ENCODE measurements at places on chromosomes 12 and 14. TPM values are rescaled to one million over a fixed set of nuclear protein-coding genes. Genes with fewer than 3 reads are reported as not detected.

DAO gene
- not detected for total RNA-seq

AMDHD1 gene
- total RNA-seq: 0.49 TPM

MUCL1 gene
- total RNA-seq: not detected

ZNF664 gene
- total RNA-seq: 86.6 TPM

APOF gene
- not detected for total RNA-seq

LTB4R2 gene
- total RNA-seq: 0.57 TPM

ANO2 gene
- 19.5 TPM for total RNA-seq

ZC2HC1C gene
- 11.4 TPM for total RNA-seq

RNASE7 gene
- not detected for total RNA-seq

POTEG gene
- total RNA-seq: not detected

ADGRD1 gene
- 89.1 TPM for total RNA-seq

DNA sequence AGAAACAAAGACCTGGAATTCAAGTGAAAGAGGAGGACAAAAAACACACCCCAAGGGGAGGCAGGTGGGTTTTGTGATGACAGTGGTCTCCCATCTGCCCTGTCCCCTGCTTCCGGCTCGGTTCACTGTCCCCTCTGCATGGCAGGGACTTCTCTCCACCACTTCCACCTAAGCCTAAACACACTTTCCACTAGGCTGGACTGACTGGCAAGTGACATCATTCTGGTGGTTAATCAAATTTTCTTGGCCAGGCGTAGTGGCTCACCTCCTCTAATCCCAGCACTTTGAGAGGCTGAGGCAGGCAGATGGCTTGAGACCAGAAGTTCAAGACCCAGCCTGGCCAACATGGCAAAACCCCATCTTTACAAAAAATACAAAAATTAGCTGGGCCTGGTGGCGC, 11.9 kb downstream of the PLEKHG6 start:
- no peak for DNase-seq

- no peak for DNase-seq
Measured at GRCh38 chr14:86462193-86462753, 932.3 kb downstream of the FLRT2 start.

GRCh38 chr12:6253278-6253677, 53.1 kb downstream of the CD9 start:
- DNase-seq: no peak

DNA sequence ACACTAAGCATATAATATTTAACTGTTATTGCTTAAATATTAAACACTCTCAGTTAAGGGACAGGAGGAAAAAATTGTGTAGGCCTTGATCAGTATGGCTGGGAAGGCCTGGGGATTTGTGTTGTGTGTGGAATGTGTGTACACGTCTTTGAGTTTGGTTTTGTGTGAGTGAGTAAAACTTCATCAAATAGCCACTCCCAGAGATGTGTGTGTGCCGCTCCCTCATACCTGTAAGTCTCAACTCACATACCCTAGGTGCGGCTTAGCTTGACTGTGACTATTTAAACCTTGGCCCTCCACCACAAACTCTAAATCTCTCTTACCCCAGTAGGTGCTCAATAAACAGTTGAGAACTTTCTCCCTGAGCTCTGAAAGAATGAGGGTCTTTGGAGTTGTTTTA, 64.3 kb downstream of the FLRT2 start:
- no peak for DNase-seq

- DNase-seq: no peak
Measured at GRCh38 chr12:25495331-25496097, 57.6 kb downstream of the LMNTD1 start.

- no peak for DNase-seq
Measured at GRCh38 chr14:91284791-91285548, 40.5 kb upstream of the GPR68 start.

GRCh38 chr14:76346391-76347160, 29.4 kb upstream of the ESRRB start:
- no peak for DNase-seq

DNA sequence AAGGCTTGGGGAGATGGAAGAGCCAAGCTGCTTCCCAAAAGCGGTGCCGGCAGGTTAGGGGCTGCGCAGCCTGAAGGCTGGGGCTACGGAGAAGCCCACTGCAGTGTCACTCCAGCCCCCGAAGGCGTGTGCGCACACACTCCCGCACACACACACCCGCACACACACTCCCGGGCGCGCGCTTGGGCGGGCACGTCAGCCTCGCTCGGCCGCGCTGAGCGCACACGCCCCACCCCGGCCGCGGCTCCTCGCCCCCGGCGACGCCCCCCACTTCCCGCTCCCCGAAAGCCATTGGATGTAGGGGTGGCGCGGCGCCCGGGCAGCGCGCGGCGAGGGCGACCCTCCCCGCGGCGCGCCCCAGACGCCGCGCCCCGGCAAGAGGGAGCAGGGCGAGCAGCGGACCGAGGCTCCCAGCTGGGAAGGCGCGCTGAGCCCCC, at the start of gene KCNK10:
TSS of gene KCNK10 (minus strand) at position 184 of the 437 bp plus-strand sequence. CDS start 471 bp downstream, outside the sequence.
- DNase-seq: no peak

DNA sequence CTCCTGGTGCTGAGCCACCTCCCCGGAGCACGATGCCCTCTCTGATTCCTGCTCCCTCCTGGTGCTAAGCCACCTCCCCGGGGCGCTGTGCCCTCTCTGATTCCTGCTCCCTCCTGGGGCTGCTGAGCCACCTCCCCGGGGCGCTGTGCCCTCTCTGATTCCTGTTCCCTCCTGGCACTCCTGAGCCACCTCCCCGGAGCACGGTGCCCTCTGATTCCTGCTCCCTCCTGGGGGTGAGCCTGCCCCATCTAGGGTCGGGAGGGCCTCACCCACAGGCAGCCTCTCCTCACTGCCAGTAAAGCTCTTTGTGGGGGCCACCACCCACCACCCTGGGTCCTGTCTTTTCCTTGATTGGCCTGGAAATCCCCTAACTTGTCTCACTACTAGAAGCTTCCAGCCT, 327.6 kb upstream of the SFSWAP start:
- no peak for DNase-seq

DNA sequence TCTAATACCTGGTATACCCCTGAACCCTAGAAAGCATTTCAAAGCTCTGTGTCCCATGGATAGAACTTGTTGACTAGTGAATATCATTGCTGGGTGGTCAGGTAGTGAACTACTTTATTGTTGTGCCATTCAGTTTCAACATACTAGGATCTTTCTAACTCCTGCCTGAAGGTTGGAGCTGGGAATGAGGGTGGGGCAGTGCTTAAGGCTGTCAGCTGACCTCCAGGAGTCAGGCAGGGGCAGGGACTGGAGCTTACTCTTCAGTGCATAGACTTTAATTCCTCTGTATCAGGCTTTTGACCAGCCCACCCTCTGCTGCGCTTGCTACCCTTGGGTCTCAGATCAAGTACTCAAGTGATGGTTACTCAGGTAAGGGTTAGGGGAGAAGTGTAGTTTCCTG, 102.6 kb upstream of the RFX4 start:
- no peak for DNase-seq

DNA sequence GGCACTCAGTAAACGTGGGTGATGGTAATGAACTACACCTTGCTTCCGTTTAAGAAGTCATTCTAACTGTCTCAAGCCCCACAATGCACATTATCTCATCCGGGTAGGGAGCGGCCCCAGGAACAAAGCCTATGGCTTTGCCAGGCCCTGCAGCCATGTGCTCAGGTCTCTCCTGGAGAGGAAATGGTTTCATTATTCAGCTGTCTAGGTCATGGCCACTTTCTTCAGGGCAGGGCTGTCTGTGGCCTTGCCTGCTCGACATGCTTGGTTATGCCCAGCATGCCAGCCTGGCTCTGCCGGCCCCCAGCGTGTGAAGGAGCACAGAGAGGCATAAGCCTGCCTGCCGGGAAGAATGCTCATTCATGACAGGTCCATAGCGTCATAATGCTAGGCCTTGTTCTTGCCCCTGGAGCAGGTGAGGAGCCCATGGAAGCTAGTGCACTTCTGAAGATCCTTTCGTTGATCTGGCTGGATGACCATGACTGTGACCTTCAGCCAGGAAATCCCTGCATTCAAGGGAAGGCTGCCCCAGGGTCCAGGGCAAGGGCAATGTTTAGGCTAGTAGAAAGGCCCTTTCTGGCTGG, 26.3 kb upstream of the FOS start:
- DNase-seq: no peak

GRCh38 chr12:56119361-56119796, 1.3 kb downstream of the ZC3H10 start:
- no peak for DNase-seq

DNA sequence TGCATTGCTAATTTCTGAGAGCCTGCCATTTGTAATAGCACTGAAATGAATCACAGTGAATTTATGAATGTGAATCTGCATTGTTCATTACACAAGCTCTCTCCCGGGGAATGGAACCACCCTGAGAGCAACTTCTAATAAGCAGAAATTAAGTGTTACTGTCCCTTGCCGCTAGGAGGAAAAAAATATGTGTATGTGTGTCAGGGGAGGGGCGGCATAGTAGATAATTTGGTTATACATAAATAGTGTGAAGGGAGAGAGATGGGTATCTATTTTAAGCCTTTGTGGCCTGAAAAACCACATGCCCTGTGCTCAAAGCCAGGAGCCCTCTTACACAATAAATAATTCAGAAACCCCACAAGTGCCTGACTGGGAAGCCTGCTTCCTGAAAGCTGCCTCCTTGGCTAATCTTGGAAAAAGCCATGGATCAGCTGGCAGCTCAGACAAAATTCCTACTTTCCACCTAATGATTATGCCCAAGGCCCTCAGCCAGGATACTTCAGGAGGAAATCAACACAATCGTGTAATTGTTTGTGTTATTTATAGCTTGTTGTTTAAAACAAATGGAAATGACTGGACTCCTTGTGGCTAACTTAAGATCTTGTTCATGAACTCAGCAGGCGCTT, 366.2 kb upstream of the KITLG start:
- DNase-seq: no peak

DNA sequence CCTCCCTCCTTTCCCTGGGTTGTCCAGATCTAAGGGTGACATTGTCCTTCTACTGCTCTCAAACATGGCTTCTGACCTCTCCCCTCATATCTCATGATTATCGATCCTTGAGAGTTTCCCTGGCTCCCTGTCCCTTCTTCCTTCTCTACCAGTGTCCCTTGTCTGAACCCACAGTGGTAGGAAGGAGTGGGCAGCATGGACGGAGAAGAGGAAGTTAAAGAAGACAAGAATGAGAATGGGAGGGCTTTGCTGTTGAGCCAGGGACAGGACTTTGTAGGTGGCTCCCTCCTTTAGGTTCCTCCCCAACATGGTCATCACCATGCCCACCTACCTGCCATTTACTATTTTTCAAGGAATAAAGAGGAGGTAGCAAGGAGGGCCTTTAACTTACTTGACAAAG, 166.7 kb downstream of the TMEM117 start:
- no peak for DNase-seq

DNA sequence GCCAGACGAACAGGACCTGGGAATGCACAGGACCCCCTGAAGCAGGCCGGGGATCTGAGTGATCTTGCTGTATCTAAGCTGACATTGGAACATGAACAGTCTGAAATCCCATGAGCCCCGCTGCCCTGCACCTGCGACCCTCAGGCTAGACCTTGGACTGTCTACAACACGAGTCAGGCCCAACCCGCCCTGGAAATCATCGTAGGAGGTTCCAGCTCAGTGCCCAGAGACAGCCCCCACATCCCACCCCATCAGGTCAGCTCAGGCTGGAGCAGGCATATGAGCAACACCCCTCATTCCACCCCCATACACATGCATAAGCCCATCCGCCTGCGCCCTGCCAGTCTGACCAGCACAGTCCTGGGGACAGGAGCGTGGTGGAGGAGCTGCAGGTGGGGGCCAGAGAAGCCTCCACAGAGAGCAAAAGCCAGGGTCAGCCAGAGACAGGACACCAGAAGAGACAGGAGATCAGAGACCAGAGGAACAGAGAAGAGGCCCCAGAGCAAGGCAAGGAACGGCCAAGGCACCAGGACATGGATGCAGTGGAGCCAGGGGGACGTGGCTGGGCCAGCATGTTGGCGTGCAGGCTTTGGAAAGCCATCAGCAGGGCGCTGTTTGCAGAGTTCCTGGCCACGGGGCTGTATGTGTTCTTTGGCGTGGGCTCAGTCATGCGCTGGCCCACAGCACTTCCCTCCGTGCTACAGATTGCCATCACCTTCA, at the start of gene AQP6:
TSS of gene AQP6 (plus strand) at position 307 of the 720 bp plus-strand sequence. CDS start at position 534, 227 bp downstream.
- no peak for DNase-seq

DNA sequence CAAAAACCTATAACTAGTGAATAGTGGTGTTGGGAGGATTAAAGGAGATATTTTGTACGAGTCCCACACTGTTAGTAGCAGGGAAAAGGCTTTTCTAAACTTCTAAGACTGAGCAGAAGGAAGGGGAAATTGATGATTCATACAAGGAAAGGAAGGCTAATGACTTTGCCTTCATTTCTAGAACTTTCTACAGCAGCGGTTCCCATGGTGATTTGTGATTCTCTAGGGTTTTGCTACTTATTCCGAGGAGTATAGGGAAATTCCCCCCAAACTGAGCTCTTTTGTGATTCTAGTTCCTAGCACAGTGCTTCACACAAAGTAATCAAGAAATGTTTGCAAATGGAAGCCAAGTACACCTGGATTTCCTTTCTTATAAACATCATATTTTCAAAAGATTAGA, 23.8 kb upstream of the PWP1 start:
- no peak for DNase-seq

DNA sequence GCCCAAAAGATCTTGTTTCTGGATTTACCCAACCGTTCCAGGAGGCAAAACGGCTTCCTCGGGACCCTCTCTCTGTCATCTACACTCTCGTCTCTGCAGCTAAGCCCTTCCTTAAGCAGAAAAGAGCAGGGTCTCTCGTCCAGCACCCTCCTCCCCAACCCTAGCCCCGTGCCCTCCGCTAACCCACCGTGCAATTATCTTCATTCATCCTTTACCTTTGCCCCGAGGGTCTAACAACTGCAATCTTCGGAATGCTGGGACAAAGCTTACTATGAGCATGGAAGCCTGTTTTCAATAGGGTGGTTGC, 276 bp upstream of the BMAL2 start:
- DNase-seq: no peak

GRCh38 chr12:107618106-107618505, 67.5 kb upstream of the PWP1 start:
- DNase-seq: no peak

GRCh38 chr12:32126720-32127119, 20.1 kb downstream of the BICD1 start:
- DNase-seq: no peak

DNA sequence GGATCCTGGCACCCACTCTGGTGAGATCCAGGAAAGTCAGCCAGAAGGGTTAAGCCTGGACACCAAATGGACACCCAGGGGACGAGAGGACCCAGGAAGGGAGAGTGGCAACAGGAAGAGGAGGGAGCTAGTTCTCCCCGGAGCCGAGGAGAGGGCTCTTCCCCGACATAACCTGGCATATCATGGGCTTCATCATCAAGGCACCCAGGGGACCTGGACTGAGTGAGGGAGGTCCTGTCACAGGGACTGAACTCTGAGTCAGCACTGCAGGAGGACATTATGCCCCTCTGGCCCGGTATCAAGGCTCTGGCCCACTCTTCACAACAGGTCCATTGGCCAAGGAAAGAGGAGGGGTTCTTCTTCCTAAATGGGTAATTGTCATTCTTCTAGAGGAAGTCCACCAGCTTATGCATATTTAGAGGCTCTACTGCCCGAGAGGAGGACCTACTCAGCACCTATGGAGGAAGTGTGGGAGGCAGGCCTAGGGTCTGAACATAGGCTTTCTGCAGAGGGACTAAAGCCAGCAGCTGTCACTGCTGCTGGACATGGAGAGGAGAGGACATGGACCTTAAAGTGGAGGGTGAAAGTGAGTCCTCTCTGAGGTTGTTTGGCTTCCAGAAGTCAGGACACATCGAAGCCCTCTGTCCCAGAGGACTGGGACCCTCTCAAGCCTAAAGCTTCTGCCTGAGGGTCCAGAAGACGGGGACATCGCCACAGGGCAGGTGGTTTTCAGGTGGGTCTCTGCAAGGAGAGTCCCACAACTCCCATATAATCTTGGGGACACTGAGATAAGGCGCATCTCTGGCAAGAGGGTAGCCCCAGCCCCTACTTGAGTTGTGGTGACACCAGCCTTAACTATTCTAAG, 18.6 kb downstream of the ISCA2 start:
- no peak for DNase-seq

Data from Right ventricle myocardium inferior (tissue), 1 donor.